NCI-H1417 (cell line): ENCODE measurements at places on chromosomes 4 and X.
A peak's percentile ranks its signal among the peaks of the same experiment; 100 is the strongest.

DNA sequence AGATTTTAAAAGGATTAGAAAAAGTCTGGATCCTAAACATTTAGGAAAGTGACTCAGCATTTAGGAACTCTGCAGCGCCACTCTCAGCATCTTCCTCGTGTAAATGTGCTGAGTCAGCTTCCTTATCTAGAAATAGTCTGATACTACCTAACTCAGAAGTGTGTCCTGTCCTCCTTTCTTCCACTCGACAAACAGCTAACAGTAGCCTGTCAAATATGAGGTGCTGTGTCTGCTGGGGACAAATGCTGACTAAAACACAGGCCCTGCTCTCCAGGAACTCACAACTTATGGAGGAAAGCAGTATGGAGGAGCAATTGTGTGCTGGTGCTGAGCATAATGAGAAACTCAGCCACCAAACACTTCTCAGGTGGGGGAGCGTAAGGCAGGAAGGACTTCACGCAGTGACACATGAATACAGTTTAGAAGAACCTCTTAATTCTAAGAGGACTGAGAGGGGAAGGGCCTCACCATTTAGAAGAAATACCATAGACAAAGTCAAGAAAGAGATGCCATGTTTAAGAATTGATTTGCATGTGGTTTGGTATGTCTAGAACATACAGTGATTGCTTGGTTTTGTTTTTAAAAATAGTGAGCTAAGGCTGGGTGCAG, 125.3 kb downstream of the SOWAHB start:
- DNase-seq = no peak

DNA sequence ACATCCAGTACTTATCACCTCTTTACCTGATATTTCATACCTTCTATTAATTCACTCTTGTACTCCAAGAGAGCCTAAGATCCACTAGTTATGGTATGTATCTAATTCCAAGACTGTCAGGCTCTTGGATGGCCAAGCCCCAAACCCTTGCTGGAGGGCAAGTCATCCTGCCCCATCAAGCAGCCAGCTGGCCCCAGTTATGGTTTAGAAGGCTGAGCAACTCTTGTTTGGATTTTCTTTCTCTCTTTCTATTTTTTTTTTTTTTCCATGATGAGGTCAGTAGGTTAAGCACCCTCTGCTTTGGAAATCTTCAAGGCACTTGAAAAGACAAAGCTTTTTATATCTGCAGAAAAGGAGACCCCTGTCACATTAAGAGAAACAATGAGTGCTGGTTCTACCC, 10.9 kb upstream of the FGF16 start:
- no peak for DNase-seq

GRCh38 chr4:21469438-21470300, 478.9 kb downstream of the KCNIP4 start:
- DNase-seq = peak; percentile 5

DNA sequence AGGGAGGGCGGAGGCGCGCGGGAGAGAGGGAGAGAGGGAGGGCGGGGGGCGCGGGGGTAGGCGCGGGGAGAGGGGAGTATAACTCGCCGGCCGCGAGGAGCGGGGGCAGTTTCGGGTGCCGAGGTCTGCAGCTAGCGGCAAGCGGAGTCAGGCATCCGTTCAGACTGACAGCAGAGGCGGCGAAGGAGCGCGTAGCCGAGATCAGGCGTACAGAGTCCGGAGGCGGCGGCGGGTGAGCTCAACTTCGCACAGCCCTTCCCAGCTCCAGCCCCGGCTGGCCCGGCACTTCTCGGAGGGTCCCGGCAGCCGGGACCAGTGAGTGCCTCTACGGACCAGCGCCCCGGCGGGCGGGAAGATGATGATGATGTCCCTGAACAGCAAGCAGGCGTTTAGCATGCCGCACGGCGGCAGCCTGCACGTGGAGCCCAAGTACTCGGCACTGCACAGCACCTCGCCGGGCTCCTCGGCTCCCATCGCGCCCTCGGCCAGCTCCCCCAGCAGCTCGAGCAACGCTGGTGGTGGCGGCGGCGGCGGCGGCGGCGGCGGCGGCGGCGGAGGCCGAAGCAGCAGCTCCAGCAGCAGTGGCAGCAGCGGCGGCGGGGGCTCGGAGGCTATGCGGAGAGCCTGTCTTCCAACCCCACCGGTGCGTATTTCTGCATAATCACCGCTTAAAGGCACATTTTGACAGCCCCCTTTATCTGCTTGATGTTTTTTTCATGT, at the start of gene POU4F2:
POU4F2 (plus strand) TSS at position 108 of the 720 bp plus-strand sequence; CDS start at position 356, 248 bp downstream.
- DNase-seq = peak; percentile 84
